T-helper 9 cell (primary cell): ENCODE measurements at places on chromosomes 6 and 20.

DNA sequence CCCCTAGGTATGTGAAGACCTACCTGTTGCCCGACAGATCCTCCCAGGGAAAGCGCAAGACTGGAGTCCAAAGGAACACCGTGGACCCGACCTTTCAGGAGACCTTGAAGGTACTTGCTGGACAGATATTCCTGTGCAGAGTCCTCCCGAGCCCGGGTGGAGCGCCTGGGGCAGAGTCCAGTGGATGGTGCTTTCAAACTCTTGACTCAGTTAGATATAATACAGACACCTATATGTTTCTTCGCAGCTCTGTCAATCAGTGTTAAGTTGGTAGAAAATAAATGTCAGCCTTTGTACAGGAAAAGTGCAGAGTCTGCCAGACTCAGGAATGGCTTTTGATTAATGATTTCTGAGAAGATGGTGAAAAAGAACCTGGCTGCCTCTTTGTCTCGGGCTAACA lies 67.2 kb downstream of the EZR start:
- DNase-seq = no peak

- no peak for DNase-seq
These were observed 23.8 kb upstream of the POU5F1 start for GRCh38 chr6:31194061-31194834.

- no peak for DNase-seq
These were observed 15.6 kb downstream of the BTN2A1 start for GRCh38 chr6:26473429-26473757.

GRCh38 chr6:100202417-100203194 lies 208.6 kb upstream of the MCHR2 start:
- DNase-seq = no peak

DNA sequence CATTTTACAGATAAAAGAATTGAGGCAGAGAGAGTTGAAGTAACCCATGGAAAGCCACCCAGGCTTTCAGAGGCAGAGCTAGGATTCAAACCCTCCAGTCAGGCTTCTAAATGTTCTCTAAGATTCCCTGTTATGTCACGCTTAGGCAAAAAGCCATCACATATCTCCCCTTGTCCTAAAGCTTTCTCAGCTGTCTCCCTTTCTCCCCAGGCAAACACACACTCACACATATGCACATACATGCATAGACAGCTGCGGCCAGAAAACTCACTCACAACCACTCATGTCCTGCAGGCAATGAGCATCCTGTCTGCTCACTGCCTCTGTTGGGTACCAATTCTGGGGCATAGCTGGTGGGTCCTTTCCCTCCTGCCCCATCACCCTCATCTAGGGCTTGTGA lies 595.9 kb upstream of the CHD6 start:
- DNase-seq = no peak

DNA sequence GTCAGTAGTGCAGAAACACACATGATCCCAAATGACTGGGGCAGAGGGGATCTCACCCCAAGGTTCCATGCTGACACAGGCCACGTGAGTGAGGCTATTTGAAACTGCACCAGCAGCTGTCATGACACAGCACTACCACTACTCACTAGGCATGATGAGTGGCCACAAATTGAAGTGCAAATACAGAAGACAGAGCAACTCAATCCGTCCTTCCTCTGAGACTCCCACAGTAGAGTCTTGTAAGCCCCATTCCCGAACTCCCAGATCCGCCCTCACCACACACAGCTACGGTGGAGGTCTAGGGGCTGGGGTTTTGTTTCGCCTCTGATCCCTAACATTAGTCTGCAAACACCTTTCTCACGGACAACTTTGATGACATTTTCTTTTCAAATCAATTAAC lies 113.3 kb upstream of the NUP153 start:
- DNase-seq = no peak

DNA sequence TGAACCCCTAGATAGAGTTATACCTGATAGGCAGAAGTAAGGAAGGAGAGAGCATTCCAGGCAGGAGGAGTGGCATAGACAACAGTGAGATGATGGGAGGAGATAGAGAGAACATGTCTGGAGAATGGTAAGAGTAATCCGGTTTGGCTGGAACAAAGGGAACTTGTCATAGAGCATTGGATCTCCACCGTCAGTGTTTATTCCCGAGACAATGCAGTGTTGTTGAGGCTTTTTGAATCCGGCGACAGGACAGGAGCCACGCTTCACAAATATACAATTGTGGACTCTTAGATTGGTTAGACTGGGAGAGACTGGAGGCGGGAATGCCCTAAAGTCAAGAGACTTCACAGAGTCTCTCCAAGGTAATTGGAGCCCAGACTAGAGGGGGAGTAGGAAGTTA lies 119.8 kb downstream of the ANKS1A start:
- DNase-seq = no peak
